ENCODE measurements at places on chromosomes 7 and 10. TPM values are rescaled to one million over a fixed set of nuclear protein-coding genes. Genes with fewer than 3 reads are reported as not detected.

- no peaks in the 10 kb centered on the region for H3K36me3 ChIP-seq
- no peaks in the 10 kb centered on the region for H3K4me1 ChIP-seq
- H3K27ac ChIP-seq: no peak overlapping the region
- H3K4me3 ChIP-seq: no peak overlapping the region
- DNase-seq: no peak
- no peaks in the 10 kb centered on the region for H3K27me3 ChIP-seq
Observed at GRCh38 chr7:85025312-85025756, 161.5 kb downstream of the SEMA3D start.

DNA sequence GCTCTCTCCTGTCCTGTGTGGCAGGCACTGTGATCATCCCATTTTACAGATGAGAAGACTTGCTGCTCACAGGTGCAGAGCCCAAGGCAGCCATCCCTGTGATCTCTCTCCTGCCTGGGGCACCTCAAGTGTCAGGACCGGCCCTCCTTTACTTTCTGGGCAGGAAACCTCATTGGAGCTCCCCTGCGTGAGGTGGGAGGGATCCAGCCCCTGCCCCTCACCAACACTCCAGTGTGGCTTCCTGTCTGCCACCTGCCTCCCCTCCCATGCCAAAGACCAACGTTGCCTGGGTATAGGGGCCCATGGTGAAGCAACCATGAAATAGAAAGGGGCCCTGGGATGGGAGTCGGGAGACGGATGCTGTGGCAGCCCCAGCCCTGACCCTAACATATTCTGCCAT is 91.2 kb upstream of the MYL10 start:
- no peaks in the 10 kb centered on the region for H3K27me3 ChIP-seq
- H3K27ac ChIP-seq: no peak overlapping the region
- no peak for DNase-seq
- H3K4me1 ChIP-seq: no peaks in the 10 kb centered on the region
- H3K36me3 ChIP-seq: no peaks in the 10 kb centered on the region

DNA sequence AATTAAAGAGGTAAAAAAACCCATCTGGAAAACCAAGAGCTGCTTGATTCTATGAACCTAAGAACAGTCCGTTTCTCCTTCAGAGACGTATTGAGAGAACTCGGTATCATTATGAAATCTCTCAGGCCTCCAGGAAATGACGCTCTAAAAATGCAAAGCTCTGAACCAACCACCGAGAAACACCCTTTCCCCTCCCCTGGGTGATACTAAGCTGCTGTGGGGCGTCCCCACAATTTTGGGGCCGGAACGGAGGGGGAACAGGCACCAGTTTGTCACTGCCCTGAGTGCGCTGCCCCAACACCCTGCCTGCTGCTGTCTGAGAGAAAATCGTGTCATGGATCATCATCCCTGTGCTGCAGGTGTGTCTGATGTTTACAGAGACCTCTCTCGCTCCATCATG is 509.5 kb downstream of the DNAJB6 start:
- no peak overlapping the region for H3K27ac ChIP-seq
- no peak for DNase-seq
- no peaks in the 10 kb centered on the region for H3K36me3 ChIP-seq

DNA sequence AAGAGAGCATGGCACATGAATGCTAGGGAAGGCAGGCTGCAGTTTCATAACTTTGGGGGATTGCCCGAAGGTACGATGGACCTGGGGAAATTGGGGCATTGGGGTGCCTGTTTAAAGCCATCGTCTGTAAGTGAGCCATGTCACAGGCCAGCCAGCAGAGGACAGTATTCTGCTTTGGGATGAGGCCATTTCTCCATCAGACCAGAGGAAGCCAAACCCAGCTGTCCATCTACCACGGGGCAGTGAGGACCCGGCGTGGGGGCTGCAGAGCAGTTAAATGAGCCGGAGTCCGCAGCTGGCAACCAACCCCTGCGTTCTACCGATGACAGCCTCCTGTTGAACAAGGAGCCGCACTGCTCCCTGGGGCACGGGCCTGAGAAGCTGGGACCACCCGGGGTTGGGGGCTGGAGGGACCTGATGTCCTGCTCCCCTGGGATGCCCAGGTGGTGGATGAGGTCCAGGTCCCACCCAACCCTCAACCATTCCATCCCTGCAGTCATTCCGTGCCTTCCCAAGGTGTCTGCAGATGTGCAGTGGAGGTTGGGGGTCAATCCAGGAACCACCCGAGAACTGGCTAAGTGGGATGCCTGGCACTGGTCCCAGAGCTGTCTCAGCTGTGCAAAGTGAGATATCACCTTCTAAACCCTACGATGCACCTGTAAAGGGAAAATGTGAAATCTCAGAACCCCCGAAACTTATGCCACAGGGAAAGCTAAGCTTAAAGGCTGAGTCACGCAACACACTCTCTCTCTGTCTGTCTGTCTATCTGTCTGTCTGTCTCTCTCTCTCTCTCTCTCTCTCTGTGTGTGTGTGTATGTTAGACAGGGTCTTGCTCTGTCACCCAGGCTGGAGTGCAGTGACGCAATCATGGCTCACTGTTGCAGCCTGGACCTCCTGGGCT is 12.1 kb upstream of the RHBDD2 start:
- no peak overlapping the region for H3K4me3 ChIP-seq
- no peak for DNase-seq
- H3K27me3 ChIP-seq: no peaks in the 10 kb centered on the region
- H3K4me1 ChIP-seq: peaks cover 3% of the 10 kb centered on the region

DNA sequence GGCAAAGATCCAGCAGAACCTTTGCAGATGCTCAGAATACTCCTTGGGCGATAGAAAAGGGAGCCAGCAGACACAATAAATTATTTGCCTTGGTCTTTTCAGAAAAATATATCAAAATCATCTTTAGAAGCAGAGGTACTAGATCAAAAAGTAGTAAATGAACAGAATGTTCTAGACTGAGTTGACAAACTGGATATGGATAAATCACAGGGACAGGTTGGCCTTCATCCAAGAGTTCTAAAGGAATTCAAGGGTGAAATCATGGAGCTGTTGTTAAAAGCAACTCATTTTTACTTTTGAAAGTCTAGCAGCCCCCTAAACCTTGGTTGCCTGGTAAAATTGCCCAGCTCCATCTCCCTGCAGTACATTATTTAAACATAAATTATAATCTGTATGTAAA is 99.1 kb downstream of the PLCE1 start:
- no peaks in the 10 kb centered on the region for H3K4me1 ChIP-seq
- no peaks in the 10 kb centered on the region for H3K27me3 ChIP-seq
- no peak overlapping the region for H3K27ac ChIP-seq
- no peak overlapping the region for H3K4me3 ChIP-seq
- no peaks in the 10 kb centered on the region for H3K36me3 ChIP-seq

DNA sequence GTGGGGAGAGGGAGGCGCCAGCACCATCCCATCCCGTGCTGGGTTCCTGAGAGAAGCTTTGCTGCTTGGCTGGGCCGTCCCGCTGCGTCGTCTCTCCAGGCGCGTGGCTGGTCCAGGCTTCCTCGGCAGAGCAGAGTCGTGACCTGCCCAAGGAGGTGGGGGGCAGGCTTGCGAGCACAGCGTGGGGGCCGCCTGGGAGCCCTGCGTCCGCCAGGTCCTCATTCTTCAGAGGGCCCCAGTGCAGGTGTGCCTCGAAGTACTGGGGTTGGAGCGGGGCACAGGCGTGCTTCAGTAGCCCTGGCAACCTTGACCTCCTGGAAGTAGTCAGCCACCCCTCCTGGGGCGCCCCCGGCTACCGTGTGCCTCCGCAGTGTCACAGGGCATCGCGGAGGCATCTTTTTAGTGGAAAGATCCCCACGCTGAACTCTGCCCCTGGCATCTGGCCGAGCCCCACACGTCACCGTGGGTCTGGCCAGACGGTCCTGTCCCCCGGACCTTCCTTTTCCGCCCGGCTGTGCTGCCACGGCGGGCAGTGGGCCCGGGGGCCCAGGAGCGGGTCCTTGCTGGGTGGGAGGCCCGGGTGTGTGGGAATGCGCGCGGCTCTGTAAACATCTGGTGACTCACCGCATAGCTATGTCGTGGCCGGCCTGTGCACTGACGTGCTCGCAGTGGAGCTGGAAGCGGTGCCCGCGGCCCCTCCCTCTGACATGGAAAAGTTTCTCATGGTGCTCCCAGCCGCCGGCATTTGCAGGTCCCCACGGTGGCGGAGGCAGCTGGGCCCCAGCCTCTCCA is 6.4 kb downstream of the MAFK start:
- no peak for DNase-seq
- no peak overlapping the region for H3K4me3 ChIP-seq
- H3K36me3 ChIP-seq: no peaks in the 10 kb centered on the region

GRCh38 chr7:13989126-13989948 is at the start of gene ETV1:
Gene ETV1, minus strand, starts transcription at chr7:13989666. Its CDS starts 614 bp downstream, at chr7:13989052.
- peak within 1 kb of the TSS; percentile 79 for H3K4me3 ChIP-seq
- H3K27me3 ChIP-seq: no peaks in the 10 kb centered on the region

DNA sequence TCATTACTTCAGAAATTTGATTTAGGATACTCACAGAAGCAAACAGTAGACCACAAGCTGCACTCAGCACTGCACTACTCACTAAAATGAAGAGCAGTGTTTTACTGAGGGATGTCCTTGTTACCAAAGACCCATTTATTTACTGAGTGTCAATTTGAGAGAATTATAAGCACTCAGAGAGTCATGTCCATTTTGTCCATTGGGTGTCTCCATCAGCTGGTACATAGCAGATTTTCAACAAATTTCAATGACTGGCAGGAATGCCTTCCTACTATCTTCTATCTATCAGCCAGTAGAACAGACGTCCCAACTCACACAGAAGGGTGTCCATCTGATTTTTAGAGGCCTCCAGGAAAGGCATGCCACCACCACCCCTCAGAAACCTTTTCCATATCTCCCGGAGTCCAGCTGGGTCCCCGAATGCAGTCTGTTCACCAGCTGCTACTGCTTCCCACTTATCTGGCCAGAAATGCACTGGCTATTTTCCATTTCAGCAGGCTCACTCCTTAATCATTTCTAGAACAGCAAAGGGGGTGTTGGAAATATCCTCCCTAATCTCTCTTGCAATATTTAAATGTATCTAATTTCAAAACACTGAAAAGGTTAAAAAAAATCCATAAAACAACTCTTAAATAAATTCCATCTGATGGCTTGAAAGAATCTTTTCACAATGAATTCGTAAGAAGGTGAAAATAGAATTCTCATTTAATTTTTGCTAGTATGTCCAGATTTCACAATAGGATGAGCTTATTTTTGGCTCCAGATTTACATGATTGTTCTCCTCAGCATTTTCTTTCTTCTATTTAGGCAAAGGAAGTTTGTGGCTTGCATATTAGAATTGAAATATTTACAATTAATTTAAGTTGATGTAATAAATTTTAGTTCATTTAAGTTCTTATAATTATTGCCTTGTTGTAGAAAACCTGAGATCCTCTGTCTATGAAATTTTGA is 1164.0 kb upstream of the CELF2 start:
- H3K36me3 ChIP-seq: no peaks in the 10 kb centered on the region
- no peaks in the 10 kb centered on the region for H3K27me3 ChIP-seq
- no peaks in the 10 kb centered on the region for H3K4me1 ChIP-seq
- DNase-seq: no peak
- H3K4me3 ChIP-seq: no peak overlapping the region
- no peak overlapping the region for H3K27ac ChIP-seq

GRCh38 chr10:113854761-113855588 is 514 bp downstream of the NHLRC2 start:
- DNase-seq: no peak
- H3K4me1 ChIP-seq: peaks cover 4% of the 10 kb centered on the region
- H3K27me3 ChIP-seq: no peaks in the 10 kb centered on the region
- peak overlapping the region; percentile 97 for H3K27ac ChIP-seq
- peak overlapping the region; percentile 98 for H3K4me3 ChIP-seq

DNA sequence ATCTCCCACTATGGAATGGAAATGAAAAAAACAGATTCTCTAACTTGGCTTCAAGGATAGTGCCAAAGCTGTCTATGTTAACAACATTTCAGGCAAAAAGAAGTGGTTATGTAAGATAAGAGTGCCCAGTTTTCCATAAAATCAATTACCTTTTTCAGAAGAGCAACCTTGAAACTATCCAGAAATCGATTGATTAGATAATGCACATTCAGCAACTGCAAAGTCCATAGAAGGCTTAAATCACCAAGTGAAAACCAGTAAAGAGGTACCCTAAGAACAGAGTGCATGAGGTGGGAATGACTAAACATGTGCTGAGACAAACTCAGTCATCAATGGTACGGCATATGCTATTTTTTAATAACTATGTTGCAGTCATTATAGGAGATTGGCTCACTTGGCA is 71.9 kb upstream of the TNKS2 start:
- no peak overlapping the region for H3K4me3 ChIP-seq
- no peaks in the 10 kb centered on the region for H3K4me1 ChIP-seq
- H3K36me3 ChIP-seq: no peaks in the 10 kb centered on the region
- no peak for DNase-seq

GRCh38 chr10:10520491-10521385 is 496.9 kb upstream of the CELF2 start:
- no peak overlapping the region for H3K4me3 ChIP-seq
- no peak overlapping the region for H3K27ac ChIP-seq
- DNase-seq: no peak
- H3K27me3 ChIP-seq: no peaks in the 10 kb centered on the region

DNA sequence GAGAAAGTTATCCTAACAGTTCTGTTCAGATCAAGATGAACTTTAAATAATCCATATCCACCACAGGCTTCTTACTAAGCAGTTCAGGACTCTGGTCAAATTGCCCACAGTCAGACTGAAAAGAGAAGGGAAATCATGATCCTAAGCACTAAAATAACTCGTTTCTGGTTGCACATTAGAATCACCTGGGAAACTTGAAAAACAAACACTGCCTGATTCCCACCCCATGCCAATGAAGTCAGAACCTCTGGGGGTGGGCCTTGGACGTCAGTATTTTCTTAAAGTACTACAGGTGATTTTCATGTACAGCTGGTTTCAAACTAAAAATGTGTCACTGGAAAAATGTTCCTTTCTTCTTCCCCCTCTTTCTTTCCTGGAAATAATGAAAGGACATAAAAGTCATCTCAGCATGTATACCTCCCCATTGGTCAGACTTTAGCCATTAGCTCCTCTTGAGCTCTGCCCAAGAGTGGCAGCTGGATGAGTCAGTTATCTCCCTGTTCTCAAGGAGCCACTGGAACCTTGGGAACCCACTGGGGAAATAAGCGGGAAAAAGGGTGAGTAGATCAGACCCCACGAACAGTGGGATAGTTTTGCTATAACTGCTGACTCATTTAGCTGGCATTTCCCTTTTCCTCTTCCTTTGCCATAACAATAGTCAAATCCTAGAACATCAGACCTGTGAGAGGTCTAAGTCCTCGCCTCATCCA is 75.3 kb upstream of the IL6 start:
- H3K4me1 ChIP-seq: no peaks in the 10 kb centered on the region
- H3K4me3 ChIP-seq: no peak overlapping the region
- H3K36me3 ChIP-seq: no peaks in the 10 kb centered on the region
- H3K27me3 ChIP-seq: no peaks in the 10 kb centered on the region
- H3K27ac ChIP-seq: no peak overlapping the region
- no peak for DNase-seq

DNA sequence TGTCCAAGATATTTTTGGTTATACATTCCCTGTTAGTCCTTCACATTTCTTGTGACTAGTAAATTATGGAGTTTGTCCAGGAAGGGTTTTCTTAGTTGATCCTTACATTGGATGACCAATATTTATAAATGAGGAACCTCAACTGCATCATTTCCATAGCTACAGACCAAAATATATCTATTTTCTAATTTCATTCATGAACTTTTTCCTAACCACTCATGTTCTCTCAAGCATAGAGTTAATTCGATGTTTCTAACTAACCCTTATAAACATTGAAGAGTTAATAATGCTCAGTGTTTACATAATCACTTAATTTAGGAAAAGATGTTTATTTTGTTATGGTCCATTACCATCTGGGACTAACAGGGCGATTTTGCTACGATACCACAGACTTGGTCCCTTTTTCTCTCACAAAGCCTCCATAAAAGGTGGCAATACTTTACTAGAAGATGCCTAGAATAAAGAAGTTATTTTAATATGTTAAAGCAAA is 591.0 kb downstream of the MAGI2 start:
- no peaks in the 10 kb centered on the region for H3K4me1 ChIP-seq
- H3K36me3 ChIP-seq: no peaks in the 10 kb centered on the region
- H3K27me3 ChIP-seq: no peaks in the 10 kb centered on the region

Gene NUTM2E
- 0.28 TPM for total RNA-seq

Gene GRID2IP
- total RNA-seq: 1.0 TPM
